Activated CD4-positive, alpha-beta T cell treated with anti-CD3 and anti-CD28 coated beads, Interleukin-2, Interleukin-6, amounts not matched to agents 100 ng/mL and 50 ng/mL, durations not matched to agents 16 hours and 8 hours (primary cell): ENCODE measurements at places on chromosomes 11 and 22.

- no peak for DNase-seq
These were observed 1267.3 kb downstream of the BRD1 start for GRCh38 chr22:48560389-48560751.

- no peak for DNase-seq
These were observed 10.4 kb upstream of the SPINDOC start for GRCh38 chr11:63802637-63803414.

DNA sequence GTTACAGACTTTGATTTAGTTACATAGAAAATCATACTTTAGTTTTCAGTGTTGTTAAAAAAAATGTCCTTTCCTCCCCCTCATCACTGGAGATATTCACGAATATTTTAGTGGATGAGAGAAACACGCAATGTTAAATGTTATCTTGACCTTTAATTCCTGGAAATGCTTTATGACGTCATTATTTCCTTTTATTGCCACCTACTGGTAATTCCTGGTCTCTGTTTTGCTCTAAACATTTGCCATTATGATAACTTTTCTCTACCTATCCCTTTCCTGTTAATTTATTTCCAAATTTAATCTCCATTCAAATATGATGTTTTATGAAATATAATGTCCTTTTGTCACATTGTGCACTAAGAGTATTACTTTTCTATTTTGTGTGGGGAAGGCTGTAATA lies 770.6 kb downstream of the FAM181B start:
- DNase-seq: peak; percentile 8

- no peak for DNase-seq
These were observed 25.8 kb downstream of the PIM3 start for GRCh38 chr22:49986325-49986724.

DNA sequence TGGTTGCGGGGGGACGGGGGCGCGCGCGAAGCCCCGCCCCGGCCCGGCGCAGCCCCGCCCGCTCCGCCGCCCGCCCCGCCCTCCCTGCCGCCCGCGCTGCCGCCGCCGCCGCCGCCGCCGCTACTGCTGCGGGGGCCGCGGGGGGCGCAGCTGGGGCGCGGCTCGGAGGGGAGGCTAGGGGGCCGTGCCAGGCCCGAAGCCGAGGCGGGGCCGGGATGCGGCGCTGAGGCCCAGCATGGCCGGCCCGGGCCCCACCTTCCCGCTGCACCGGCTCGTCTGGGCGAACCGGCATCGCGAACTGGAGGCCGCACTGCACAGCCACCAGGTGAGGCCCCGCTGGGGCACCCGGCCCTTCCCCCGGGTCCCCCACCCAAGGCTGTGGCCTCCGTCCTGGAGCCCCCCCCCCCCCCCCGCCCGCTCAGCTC lies at the start of gene ANKRD13D:
ANKRD13D (plus strand) TSS at position 78 of the 425 bp plus-strand sequence; CDS start at position 236, 158 bp downstream.
- DNase-seq: no peak

- DNase-seq: no peak
These were observed 12.5 kb upstream of the APOL5 start for GRCh38 chr22:35705141-35705540.

DNA sequence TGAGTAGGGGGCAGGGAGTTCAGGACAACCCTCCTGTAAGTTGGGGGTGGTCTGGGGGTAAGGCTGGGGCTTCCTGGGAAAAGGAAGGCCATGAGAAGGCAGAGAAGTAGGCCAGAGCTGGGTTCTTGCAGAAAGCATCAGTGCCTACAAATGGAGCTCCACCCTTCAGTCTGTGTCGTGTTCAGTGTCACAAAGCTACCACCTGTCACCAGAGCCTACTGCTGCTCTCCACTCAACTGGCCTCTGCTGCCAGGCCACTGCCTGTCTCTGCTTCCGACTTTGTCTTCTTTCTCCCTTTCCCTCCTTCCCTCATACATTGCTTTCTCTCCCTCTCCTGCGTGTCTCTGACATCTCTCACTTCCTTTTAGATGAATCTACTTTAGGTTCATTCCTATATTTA lies 3.4 kb upstream of the WBP2NL start:
- no peak for DNase-seq
